ENCODE measurements at places on chromosomes 7 and 10. TPM values are rescaled to one million over a fixed set of nuclear protein-coding genes. Genes with fewer than 3 reads are reported as not detected.

NKX2-3 gene
- not detected for total RNA-seq

DNA sequence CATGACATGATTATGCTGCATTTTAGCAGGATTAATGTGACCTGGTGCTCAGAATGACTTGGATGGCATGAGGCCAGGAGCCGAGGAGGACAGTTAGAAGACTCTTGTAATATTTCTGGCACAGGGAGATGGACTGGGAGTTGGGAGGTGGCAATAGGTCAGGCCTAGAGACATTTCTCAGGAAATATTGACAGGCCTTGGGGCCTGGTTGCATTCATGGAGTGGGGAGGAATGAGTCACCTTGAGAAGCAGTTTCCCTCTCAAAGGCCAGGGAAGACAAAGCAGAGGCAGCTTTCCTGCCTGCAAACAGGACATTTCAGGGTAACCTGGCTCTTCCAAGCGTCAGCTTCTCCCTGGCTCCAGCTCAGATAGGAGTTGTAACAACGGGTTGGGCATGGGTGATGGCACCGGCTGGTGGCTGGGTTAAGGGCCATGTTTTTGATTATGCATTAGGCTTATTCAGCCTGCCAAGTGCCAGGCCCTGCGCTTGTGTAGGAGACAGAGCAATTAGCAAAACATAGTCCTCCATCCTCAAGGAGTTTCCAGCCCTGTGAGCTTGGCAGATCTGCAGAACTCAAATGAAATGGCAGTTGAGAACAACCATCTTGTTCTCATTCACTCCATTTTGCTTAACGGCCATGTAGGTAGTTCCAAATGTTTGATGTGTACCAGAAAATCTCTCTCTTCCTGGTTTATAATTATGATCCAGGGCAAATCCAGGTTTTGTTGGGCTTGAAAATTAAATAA, 38.2 kb downstream of the HK1 start:
- peak; percentile 46 for DNase-seq

BEND7 gene
- 3.1 TPM for total RNA-seq

DNA sequence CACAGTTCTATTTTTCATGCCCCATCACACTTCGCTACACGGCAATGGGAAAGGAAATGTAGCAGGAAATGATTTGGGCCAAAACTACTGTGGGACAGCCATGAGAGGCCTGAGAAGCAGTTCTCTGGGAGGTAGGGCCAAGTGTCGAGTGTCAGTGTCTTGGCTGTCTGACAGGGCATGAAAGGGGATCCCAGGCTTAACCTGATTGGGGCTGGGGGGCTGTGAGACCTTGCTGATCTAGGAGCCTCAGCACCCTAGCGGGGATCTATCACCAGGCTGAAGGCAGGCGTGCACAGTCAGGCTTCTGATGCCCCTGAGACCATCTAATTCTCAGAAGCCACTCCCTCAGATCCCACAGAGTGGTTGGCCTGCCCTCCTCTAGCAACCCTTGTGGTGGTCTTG, 58.2 kb upstream of the SLC25A13 start:
- DNase-seq, result no peak

DNA sequence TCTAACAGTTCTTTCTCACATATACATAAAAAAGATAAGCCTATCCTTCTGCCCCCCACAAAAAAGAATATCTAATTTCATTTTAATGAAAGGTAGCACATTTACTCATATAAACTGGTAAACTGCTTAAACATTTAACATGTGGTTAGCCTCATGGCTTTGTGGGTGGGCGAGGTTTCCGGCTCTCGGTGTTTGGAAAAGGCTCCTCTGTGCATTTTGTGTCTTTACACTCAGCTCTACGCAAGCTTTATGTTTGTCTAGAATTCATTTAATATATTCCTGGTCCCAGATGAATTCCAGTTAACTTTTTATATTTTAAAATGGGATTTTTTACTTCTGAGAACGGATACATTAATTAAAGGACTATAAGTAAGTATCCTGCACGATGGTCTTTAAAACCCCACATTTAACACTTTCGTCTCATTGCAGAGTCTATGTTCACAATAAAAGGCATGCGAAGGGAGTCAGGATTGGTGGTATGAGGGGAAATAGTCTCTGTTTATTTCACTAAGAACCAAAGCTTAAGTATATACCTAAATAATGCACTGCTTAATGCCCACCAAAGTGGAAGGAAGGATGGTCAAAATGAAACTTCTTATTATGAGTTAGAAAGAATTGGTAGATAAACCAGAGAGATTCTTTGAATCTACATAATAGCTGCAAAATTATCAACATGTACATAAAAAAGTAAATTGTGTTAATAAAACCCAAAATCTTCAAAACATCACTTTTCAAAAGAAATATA, 197.2 kb downstream of the CRPPA start:
- no peak for DNase-seq

DNA sequence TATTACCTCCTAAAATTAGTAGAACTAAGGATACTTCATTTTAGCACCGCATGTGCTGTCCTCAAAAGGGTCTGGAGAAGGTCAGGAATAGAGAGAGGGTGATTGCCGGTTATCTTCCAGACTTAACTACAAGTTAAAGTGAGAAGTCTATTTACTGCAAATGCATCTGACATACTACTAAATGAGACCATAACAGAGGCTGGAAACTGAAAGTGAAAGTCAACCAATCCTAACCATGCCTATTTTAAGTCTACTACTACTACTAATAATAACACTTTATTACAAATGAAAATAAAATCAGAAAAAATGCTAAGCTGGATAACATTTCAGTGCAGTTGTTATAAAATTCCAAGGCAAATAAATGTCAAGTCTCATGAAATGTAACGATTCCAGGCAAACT, 244.7 kb downstream of the KIF20B start:
- DNase-seq, result peak; percentile 15

MYH16 gene
- total RNA-seq, result 0.18 TPM

ZNF804B gene
- not detected for total RNA-seq

- DNase-seq, result no peak
These were observed 98.0 kb upstream of the ELMO1 start for GRCh38 chr7:37546677-37547076.

DNA sequence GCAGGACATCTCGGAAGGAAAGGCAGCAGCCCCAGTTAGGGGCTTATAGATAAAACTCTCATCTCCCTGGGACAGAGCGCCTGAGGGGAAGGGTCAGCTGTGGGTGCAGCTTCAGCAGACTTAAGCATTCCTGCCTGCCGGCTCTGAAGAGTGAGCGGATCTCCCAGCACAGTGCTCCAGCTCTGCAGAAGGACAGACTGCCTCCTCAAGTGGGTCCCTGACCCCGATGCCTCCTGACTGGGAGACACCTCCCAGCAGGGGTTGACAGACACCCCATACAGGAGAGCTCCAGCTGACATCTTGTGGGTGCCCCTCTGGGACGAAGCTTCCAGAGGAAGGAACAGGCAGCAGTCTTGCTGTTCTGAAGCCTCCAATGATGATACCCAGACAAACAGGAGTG, 117.1 kb upstream of the POT1 start:
- no peak for DNase-seq

OR6V1 gene
- total RNA-seq, result not detected

MSMB gene
- total RNA-seq, result not detected

DNA sequence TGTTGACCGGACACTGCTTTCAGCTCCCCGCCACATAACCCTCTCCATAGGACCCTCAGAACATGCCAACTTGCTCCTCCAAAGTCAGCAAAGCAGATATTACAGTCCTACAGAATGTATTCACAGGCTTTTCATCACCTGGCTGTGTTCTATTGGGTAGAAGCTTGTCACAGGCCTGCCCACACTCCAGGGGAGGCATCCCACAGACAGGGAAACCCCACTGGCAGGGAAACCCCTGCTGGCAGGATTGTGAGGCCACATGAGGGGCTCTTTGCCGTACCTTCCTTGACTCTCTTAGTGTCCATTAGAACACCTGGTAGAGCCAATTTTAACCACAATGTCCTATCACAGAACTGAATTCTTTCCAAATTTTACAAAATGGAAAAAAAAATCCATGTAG, 344.2 kb upstream of the MGMT start:
- DNase-seq, result no peak

OPALIN gene
- not detected for total RNA-seq

- no peak for DNase-seq
These were observed 3.7 kb upstream of the SLC16A9 start for GRCh38 chr10:59713196-59713821.

- no peak for DNase-seq
These were observed 863 bp downstream of the CCNY start for GRCh38 chr10:35336921-35337823.

DNA sequence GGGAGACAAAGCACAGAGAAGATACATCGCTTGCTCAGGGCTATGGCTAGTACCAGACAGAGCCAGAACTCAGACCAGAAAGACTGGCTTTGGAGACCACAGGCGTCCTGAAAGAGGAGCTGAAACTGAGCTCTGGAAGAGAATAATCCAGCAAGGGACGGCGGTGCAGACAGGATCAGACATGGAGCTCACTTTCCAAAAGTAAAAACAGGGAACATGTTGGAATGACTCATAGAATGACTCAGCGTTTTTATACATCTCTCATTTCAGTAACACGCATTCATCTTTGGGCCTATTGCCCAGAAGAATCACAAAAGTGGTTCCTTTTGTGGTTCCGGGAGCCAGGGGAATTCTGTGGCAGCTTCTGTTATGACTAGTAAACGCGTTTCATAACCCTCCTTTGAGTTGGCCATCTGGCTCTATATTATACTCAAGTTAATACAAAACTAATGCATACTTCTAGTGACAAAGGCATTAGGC, 37.2 kb downstream of the PLEKHS1 start:
- peak; percentile 96 for DNase-seq

- no peak for DNase-seq
These were observed 125.6 kb upstream of the FRMD4A start for GRCh38 chr10:14456218-14456869.

DNA sequence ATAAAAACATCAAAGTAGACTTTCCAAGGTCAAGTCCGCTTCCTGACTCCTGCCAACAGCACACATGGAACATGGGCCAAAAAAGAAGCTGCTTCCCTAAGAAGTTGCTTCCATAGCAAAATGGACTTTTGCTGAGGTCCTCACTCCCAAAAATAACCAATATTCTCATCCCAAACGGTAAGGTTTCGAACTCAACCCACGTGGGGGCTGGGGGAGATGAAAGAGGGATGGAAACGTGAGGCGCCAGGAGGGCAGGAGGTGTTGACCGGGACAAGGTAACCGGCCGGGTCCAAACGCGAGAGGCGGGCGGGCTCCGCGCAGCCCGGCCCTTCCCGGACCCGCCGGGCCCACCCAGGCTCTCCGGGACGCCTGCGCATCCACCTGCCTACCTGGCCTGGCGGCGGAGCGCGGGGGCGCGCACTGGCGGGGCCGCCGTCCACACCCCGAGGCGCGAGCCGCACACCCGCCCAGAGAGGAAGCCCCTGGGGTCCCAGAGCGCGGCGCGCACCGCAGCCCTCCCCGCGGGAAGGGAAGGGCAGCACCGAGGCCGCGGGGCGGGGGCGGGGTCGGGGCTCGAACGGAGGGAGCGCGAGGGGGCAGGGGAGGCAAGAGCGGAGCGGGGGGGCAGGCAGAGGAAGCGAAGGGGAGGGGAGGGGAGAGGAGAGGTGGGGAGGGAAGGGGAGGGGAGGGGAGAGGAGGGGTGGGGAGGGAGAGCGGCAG, 742 bp downstream of the LMBR1 start:
- DNase-seq, result no peak

DNA sequence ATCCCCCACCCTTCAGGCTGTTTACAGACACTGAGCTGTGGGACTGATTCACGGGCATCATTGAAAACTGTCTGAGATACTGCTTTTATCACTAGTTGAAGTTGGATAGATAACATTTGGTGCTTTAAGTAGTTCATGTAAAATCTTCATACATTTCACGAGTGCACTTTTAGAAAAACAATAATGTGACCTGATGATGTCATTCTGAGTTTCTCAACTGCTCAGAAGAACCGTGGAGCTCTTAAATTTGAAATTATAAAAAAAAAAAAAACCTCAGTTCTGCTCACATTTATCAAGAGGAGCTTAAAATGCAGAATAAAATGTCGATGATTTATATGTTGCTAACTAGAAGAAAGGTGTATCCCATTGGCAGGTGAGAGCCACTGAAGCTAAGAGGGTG, 81.5 kb downstream of the GALNT11 start:
- peak; percentile 48 for DNase-seq

NOC3L gene
- total RNA-seq, result 26.5 TPM

CPXM2 gene
- total RNA-seq, result not detected

- DNase-seq, result no peak
These were observed 70.6 kb downstream of the WAPL start for GRCh38 chr10:86450806-86451603.

Data from IMR-90 (cell line).